ENCODE measurements at places on chromosomes 2 and 18.

DNA sequence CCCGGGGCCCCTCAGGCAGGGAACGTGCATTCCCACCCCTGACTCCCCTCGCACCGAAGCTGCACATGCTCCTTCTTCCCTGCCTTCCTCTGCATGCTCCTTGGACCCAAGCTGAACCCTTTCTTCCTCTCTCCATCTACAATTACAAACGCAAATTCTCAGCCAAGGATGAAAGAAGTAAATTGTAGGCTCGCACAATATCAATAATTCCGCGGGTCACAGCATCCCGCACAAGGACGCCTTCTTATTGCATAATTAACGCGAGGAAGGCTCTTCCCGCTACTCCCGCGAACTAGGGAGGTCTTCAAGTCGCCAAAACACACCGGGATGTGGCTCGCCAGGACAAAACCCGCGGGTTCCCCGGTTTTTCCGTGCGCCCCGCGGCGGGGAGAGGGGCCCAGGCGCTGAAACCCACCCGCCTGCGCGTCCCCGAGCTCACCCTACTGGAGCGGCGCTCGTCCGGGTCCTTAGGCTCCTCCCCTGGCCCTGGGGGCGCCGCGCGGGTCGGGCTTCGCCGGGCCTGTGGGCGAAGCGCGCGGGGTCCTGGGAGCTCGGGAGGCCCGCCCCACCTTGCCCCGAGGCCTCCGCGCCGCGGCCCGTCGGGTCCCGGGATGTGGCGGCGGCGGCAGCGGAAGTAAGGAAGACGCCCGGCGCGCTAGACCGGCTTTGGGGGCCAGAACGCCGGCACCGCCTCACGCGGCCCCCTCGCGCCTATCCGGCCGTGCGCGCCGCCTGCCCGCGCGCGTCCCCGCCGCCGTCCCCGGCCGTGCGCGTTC, at the start of gene CHST10:
TSS of gene CHST10 (minus strand) at position 734 of the 776 bp plus-strand sequence. CDS start 10,993 bp downstream, outside the sequence.
- DNase-seq: peak; percentile 83

- DNase-seq: no peak
Measured at GRCh38 chr2:203972066-203972465, 35.5 kb downstream of the ICOS start.

- peak; percentile 24 for DNase-seq
Measured at GRCh38 chr2:170717991-170718589, 3.0 kb downstream of the SP5 start.

GRCh38 chr18:49459404-49460171, 857 bp downstream of the DYM start:
- peak; percentile 23 for DNase-seq

DNA sequence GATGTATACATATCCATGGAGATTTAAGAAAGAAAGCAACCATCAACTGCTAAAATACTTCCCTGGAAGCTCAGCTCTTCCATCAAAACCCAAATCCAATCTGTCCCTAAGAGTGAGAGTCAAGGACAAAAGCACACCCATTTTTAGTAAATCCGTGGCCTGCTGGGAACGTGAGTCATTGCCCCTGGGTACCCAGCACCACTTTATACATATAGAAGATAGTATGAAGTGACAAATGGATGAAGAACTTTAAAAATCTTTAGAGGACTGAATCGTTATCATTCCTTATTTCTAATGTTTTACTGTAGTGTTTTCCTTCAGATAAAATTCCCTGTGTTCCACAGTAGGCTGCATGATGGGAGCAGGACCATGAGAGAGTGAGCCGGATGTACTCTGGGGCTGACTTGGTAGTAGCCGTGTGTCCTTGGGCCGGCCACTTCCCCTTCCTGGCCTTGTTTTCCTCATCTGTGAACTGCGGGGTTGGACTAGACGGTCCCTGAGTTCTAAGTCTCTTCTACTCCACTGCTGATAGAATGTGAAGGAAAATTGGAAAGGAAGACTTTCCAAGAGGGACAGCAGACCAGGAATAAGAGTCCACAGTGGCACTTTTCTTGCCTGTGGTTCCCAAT, 28.5 kb upstream of the CEP68 start:
- DNase-seq: no peak

- DNase-seq: no peak
Measured at GRCh38 chr2:197137231-197137630, 173.3 kb downstream of the ANKRD44 start.

DNA sequence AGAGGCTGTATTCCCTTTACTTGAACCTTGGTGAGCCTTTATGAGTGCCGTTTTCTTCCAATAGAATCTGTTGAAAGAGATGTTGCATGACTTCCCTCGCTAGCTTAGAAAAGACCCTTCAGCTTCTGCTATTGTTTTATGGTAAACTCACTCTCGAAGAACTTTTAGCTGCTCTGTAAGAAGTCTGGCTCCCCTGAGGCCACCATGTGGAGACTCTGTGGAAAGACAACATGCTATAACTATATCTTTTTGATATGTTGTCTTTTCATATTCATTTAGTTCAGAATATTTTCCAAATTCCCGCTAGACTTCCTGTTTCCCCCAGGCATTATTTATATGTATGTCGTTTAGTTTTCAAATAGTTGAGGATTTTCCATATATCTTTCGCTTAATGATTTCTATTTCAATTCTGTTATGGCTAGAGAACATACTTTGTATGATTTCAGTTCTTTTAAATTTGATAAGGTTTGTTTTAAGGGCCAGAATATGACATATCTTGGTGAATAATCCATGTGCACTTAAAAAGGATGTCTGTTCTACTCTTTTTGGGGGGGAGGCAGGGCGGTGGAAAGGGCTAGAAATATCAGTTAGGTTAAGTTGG, 64.1 kb downstream of the PTPN4 start:
- DNase-seq: peak; percentile 40

DNA sequence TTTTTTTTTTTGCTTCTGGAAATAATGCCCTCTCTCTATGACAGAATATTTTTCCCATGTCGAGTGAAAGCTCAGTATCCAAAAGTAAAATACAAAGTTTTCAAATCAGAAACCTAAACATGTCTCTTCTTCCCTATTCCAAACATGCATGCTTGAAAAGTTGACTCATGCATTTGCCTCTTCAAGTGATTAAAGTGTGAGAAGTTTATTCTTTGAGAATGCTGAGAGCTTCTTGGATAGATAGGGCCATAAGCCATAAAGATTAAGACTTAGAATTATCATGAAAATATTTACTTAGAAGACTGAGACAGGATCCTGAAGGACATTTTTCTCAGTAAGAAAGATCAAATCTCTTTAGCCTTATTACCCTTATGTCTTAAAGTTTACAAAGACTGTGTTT, 98.6 kb upstream of the EPB41L5 start:
- no peak for DNase-seq

GRCh38 chr18:13482618-13482945, 243.8 kb downstream of the FAM210A start:
- no peak for DNase-seq

DNA sequence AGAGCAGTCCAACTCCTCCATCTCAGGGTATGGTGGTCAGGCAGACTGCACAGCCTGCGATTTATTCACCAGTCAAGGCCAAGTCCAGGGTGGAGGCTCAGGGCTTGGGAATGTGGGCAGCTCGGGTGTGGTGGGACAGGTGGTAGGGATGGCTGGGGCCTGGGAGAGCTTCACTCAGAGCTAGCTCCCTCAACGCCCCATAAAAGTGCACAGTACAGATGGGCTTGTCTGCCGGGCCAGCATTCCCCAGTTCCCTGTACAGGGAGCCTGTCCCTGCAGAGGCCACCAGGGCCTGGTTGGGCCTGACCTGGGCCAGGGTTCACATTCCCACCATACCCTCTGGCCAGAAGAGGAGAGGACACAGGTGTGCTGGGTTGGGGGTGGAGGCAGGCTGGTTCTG, 49.2 kb upstream of the OTOS start:
- DNase-seq: no peak

GRCh38 chr2:1561259-1561658, 148.0 kb downstream of the TPO start:
- DNase-seq: no peak

DNA sequence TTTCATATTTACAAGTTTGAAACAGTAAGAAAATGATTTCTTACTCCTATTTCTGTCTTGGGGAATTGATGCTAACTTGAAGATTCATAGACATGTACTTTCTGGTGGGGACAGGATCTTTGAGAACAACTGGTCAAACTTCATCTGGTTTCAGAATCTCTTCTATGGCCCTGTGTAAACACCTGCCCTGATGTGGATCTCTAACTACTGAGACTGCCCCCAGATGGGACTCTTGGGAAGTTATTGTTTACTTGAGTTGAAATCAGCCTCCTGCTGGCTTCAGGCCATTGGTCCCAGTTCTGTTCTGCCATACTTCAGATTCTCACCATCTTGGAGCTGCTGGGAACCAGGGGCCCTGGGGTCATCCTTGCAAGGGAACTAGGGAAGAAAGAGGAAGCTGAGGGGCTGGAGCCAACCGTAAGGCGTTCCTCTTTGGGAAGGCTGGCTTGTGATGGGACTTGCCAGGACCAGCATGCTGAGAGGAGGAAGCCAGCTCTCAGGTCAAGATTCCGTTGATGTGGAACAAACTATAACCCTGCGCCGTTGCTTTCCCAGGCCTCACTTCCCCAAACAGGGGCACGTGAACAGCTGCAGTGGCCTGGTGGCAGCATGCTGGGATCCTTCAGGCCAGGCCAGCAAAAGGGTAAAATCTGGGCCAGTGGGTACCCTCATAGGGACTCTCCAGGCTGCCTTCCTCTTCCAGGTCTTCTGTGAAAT, 135.5 kb upstream of the CXCR4 start:
- no peak for DNase-seq

All from NCI-H82 (cell line).